RKO (cell line): ENCODE measurements at places on chromosomes 13 and 19.
A peak's percentile ranks its signal among the peaks of the same experiment; 100 is the strongest.

GRCh38 chr19:41886761-41887710, 4.1 kb downstream of the ARHGEF1 start:
- no peak for DNase-seq

DNA sequence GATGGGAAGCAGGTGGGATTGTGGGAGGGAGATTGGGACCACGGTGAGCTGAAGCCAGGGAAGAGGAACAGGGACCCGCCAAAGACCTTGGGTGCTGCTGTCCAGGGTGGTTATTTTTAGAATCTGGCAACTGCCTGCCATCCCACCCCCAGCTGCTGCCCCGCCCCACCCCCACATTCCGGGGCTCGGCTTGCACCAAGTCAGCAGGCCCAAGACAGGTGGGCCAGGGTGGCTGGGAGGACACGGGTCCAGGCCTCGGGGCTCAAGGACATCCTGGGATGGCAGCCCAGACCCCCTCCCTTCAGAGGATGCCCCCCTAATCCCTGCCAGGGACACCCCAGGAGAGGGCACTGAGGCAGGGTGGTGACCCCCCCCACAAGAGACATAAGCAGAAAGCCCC, 827 bp downstream of the CKM start:
- DNase-seq = no peak

DNA sequence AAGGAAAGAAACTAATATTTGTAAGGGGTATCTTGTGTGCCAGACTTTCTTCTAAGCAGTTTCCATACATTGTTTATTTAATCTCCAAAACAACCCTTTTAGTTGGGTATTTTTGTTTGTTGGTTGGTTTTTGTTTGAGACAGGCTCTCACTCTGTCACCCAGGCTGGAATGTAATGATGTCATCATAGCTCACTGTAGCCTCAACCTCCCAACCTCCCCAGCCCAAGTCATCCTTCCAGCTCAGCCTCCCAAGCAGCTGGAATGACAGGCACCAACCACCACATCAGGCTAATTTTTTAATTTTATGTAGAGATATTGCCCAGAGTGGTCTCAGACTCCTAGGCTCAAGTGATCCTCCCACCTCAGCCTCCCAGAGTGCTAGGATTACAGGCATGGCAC, 41.2 kb upstream of the LSM14A start:
- DNase-seq = peak; percentile 34

DNA sequence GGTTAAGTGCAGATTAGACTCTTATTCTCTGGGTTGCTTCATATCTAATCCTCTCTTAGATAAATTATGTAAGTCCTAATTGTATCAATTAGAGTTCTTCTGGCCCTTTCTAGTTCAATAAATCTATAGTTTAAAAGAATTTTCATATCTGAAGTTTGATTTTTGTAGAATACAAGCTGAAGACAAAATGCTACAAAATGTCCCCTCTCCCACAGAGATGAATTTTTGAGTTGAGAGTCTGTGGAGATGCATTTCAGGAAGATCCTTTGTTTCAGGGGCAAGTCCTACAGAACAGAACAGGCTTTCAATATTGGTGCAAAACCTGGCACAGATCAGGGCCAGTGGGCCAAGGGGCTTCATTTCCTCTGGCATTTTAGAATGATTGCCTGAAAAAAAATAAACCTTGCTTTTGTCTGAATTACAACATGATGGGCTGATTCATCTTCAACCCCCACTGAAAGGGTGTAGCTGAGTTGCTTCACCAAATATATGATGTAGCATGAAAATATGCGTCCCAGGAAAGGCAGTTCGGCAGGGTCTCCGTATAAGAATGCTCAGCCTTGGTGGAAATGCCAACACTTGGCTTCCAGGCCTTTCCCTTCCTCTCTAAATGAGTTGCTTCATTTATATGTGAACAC, 6.4 kb upstream of the IPO5 start:
- peak; percentile 12 for DNase-seq

- peak; percentile 78 for DNase-seq
These were observed 37.8 kb downstream of the TNFSF14 start for GRCh38 chr19:6632002-6632621.

DNA sequence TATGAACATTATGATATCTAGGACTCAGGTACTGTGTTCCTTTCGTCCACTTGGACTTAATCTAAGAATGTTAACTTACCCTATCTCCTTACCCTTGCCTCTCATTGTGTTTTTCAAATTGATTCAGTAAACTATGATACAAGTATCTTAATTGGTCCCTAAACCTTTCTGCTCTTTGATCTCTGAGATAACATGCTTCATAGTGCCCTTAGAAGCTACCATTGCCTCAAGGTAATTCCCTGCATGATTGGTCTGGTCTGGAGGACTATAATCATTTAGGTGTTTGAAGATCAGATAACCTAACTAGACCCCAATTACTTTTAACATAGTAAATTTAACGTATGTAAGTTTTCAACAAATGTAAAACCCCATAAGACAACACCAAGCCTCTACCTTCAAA, 169.9 kb upstream of the NBEA start:
- no peak for DNase-seq
